ENCODE measurements at places on chromosomes 3 and 15.
A peak's percentile ranks its signal among the peaks of the same experiment; 100 is the strongest.

- DNase-seq: no peak
Observed at GRCh38 chr3:83438188-83438587, 1520.6 kb upstream of the CADM2 start.

GRCh38 chr15:43776718-43777266 is at the start of gene ELL3:
TSS of gene ELL3 (minus strand) at chr15:43776966. CDS start at chr15:43776901, 65 bp downstream.
- DNase-seq: peak; percentile 84

DNA sequence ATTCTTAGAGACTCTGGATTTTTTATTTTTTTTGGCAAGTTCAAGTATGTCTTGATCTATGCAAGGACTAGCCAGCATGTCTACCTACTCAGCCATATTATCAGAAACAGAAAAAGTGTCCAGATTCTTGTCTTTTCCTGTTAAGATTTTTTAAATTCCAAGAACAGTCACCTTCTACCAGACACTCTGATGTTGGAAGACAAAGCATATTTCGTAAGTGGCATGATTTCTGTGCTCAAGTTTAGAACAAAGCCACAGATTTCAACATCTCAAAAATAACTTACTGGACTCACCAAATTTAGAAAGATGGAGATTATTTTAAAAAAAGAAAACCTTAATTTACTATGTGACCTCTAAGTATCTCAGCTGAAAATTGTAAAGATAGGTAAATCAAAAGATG is 61.9 kb downstream of the GOLGA6L7 start:
- DNase-seq: no peak

GRCh38 chr3:78116874-78117273 is 1077.0 kb downstream of the ROBO2 start:
- no peak for DNase-seq

- DNase-seq: no peak
Observed at GRCh38 chr3:48885753-48886152, 12.9 kb downstream of the SLC25A20 start.

GRCh38 chr3:182384221-182384620 is 409.1 kb upstream of the ATP11B start:
- no peak for DNase-seq

DNA sequence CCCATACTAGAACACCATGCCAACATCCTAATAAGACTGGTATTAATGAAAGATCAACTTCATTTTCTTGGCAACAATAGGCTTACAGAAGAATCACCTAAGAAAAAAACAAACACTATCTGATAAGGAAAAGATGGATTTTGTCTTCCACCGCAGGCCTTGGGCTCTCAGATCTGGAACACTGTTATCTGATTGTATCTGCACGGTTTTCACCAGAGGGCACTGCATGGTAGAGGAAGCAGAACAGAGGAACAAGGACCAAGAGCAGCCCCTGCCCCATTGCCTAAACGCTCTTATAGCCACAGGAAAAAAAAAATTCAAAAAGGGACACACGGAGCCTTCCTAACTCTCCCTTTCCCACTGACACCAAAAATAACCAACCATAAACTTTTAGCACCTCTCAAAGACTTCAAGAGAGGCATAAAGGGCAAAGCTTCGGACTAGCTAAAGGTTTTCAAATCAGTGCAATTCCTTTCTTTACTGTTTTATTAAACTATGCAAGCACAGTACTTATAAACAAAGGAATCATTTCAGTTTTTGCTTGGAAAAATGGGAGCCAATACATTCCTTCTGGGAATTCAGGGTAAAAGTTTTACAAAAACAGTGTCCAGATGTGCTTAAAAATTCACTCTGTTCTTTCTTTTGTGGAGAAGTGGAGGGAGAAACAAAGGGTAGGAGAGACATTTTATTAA is 23.3 kb downstream of the IL17RD start:
- DNase-seq: no peak

- DNase-seq: no peak
Observed at GRCh38 chr3:33184863-33185262, 33.7 kb downstream of the SUSD5 start.

- DNase-seq: no peak
Observed at GRCh38 chr3:103218146-103218545, 783.3 kb downstream of the ZPLD1 start.

GRCh38 chr3:170154084-170154483 is 27.4 kb downstream of the PHC3 start:
- no peak for DNase-seq
